ENCODE measurements at places on chromosomes 4 and X.

DNA sequence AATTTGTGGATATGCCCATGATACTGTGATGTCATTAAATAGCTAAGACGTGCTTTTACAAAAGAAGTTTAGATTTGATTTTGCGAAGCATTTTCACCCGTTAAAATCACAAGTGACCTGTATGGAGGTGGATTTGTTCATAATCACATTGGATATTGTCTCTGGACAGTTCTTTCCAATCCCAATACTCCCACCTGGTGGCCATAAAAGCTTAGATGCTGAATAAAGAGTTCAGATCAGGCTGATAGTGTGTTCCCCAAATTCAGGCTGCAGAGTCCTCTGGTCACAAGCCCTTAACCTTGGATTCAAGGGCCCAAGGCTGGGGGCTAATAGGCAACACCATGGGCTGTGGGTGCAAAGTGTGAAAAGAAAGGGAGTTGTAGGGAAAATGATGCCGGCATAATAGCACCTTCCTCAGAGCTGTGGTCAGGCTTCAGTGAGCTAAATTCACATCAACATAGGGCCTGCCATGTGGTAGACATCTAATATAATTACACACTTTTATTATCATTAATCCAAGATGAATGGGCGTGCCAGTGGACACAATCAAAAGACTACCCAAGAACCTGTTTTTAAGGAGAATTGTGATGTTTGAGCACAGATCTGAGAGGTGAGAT, 28.1 kb downstream of the SMIM43 start:
- DNase-seq: no peak

DNA sequence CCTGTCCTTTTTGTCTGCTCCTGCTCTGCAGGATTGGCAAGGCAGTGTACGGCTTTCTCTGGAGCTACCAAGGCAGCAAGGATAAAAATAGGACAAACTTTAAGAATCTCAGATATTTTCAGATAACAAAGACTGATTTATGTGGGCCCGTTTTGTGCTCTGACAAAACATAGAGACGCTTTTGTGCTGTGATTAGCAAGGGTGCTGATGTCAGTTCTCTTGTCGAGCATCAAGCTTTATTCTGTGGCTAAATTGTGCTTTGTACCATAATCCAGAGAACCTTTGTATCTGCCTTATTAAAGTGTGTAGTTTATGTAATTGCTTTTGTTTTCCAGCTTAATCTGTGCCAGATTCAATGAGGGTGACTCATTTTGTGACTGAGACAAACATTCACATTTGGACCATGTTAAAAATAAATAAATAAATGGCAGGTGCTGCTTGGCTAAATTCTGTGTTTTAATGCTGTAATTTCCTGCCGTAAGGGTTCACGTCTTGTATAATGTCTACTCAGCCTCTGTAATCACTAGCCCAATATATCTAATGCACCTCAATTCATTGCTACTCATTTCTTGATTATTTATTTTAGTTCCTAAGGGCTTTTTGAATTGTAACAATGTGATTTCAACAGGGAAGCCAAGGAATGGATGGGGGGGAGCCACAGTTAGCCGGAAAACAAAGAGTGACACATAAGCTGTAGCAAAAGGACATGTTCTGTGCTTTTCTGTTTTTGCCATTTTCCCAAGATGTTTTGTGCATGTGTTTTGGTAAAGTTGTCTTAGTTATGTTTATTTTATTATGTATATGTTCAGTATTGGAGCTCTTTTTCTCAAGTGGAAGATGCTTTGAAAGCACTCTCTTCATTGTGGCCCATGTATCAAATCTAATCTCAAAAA, 75.1 kb downstream of the GAB1 start:
- no peak for DNase-seq

- no peak for DNase-seq
These were observed 7.3 kb downstream of the PGK1 start for GRCh38 chrX:78111140-78111931.

DNA sequence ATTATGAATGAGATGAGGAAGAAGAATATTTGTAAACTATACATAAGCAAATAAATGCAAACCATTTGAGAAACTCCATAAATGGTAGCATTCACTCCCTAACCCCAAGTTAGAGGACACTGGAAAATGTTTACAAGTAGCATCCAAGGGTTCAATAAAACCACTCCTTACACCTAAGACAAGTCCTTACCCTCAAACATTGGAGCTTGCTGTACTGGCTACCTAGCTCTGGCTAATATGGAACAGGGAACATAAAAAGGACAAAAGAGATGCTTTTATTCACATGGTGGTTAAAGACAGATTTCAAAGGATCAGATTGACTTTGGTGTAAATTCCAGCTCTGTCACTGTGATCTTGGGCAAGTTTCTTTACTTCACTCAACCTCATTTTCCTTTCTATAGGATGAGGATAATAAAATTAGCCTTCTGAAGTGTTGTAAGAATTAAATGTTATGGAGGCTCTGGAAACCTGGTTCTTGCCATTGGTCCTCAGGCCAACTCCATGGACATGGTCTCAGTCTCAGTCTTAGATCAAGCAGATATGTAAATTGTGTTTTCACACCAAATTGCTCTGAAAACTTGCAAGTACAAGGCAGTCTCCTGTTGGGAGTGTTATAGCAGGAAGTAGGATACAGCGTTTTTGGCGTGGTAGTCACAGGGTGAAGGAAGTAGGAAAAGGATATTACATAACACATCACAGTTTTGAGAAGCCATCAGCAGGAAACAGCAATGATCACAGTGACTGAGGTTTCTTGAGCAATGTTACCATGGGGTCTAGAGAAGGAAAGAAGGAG, 3.3 kb downstream of the CXCL1 start:
- no peak for DNase-seq

- no peak for DNase-seq
These were observed 39.1 kb downstream of the LAMP2 start for GRCh38 chrX:120429776-120430540.

DNA sequence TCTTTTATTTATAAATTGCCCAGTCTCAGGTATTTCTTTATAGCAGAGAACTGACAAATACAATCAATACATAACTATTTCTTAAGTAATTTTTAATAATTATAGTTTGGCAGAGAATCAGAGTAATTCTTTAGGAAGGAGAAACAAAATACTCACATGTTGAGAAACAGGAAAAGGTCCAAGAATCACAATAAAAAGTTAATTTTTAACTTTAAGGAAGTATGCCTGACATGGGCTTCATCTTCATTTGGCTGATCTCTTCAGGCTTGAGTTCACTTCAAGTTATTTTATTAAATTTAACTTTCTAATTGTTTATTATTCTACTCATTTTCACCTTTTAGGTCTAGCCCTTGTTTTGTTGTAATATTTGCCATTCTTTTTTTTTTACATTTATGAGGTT, 36.1 kb upstream of the RNF150 start:
- no peak for DNase-seq

DNA sequence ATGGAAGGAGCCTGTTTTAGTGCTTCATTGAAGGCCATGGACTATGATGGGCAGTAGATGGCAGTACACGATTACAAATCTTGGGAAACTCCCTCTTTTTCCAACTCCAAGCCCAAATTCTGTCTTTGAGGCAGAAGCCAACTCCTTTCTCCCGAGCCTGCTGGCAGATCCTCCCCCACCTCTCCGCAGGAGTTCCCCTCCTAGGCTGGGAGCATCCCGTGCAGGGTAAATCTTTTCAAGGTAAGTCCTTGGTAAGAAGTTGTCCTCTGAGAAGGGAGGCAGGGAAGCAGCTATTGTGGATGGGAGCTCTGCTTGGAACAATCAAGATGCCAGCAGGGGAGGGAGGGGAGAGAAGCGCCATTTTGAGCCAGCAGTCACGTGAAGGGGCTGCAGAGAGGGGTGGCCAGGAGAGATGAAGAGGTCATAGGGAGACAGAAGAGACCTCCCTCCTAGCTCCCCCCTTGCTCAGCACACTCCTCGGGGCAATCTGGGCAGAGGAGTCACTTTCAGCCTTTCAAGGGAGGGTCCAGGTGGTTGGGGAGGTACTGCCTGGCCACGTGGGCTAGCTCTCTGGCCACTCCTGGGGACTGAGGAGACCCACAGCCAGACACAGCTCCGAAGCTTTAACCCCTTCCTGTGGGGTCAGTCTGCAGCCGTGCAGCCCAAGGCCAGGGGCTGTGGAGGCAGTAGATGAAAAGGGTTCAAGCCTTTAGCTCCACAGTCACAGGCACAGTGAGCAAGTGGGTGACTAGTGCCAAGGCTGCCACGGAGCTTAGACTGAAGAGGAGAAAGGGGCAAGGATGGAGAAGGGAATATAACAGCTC, 9.6 kb downstream of the CC2D2A start:
- no peak for DNase-seq

DNA sequence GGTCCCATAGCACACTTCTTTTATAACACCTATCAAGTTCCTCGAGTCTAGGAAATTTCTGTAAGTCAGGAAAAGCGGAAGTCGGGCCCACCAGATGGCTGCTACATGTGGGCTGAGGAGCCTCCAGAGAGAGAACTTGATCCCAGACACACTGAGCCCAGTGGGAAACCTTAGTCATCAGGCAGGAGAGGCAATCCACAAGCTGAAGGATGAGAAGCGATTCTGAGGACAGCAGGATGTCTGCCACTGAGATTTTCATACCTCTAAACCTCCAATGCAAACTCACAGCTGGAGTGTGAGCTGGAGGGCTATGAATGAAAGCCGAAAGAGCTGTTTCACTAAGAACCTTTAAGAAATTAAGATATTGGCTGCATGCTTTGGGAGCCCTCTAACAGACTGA, 52.6 kb upstream of the PDHA1 start:
- DNase-seq: no peak

GRCh38 chrX:15293451-15293850, 22.0 kb downstream of the ASB11 start:
- no peak for DNase-seq

- no peak for DNase-seq
These were observed 43.8 kb downstream of the ADGRA3 start for GRCh38 chr4:22471999-22472461.

- no peak for DNase-seq
These were observed 219.2 kb downstream of the ARAP2 start for GRCh38 chr4:36024901-36025660.

GRCh38 chrX:43165343-43165920, 387.5 kb upstream of the PPP1R2C start:
- DNase-seq: no peak

DNA sequence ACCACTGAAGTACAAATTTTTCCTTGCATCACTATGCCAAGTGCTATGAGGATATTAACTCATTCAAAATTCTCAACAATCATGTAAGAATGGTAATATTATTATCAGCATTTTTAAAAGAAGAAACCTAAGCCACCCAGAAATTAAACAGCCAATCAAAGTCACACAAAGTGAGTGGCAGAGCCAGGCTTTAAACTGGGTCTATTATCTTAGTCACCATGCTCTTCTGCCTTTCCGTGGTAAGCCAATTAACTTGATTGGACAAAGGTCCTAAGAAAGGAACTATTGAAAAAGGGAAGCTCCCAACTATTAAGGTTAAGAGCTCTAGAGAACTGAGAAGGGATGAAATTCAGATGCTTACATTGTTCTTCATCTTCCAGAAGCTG, 111.5 kb downstream of the ASB9 start:
- DNase-seq: no peak

DNA sequence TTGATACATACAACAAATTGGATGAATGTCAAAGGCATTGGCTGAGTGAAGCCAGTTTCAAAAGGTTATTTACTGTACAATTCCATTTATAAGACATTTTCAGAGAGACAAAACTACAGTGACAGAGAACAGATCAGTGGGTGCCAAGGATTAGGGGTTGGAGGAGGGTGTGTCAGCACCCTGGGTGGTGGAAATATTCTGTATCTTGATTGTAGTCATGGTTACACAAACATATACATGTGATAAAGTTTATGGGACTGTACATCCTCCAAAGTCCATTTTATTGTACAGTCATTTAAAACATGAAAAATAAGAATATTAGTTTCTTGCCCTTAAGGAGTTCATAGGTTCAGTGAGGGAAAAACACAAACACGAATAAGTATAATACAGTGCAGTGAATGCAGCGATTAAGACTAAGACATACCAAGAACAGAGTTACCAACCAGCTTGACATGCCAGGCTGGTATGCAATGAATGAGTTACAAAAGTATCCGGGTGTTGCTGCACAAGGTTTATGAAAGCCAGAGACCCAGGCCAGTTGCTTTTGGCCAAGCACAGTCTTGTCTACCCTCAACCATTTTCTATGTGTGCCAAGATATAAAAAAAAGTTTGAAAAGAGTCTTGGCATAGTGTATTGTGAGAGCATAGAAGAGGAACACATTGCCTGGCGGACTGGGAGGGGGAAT, 123.6 kb downstream of the MSL3 start:
- no peak for DNase-seq

- DNase-seq: no peak
These were observed 1844.5 kb downstream of the PCDH7 start for GRCh38 chr4:32564626-32565025.

- DNase-seq: no peak
These were observed 56.4 kb downstream of the EGF start for GRCh38 chr4:109969087-109969486.

- DNase-seq: no peak
These were observed 29.6 kb downstream of the PDGFC start for GRCh38 chr4:156941940-156942548.

DNA sequence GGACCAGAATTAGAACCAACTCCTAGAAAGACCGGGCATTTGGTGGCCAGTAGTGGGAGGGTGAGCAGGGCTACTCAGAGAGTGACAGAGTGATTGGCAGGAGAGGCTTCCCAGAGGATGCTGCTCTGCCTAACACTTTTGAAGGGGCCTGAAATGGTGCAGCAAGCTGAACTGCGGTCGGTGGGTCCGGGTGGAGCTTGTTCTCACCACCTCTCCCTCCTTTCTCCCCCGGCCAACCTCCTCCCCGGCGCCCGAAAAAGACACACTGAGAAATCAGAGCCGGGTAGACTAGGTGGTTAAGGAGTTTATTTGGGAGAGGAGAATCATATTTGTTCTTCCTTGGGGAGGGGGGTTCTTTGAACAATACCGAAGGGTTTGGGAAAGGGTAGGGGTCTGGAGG, 1.4 kb upstream of the PRICKLE3 start:
- DNase-seq: no peak

DNA sequence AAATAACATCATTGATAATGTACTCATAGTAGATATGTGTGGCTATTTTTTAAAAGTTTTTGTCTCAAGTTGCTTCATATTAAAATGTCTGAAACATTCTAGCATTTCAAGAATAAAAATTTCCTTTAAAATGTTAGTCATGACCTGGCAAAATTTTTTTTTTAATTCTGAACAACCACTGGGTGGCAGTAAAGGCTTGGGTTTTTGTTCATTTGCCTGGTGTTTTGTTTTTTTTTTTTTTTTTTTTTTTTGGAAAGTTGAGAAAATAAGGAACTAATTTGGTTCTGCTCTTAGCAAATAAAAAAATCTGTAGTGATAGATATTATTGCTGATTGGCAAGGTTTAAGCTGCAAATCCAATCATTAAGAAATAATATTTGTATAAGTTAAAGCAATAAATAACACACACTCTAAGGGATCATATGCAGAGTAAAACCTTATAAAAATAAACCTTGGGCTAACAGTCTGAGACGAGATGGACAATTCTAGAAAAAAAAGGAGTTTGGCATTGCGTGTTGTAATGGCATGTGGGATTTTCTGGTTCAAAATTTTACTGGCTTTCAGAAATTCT, 81.4 kb downstream of the CEP44 start:
- no peak for DNase-seq
